ENCODE measurements at places on chromosomes 7 and 10.

GRCh38 chr7:3399858-3400257 is 98.8 kb downstream of the SDK1 start:
- DNase-seq: no peak

GRCh38 chr10:44935201-44935965 is 24.2 kb upstream of the RASSF4 start:
- no peak for DNase-seq

DNA sequence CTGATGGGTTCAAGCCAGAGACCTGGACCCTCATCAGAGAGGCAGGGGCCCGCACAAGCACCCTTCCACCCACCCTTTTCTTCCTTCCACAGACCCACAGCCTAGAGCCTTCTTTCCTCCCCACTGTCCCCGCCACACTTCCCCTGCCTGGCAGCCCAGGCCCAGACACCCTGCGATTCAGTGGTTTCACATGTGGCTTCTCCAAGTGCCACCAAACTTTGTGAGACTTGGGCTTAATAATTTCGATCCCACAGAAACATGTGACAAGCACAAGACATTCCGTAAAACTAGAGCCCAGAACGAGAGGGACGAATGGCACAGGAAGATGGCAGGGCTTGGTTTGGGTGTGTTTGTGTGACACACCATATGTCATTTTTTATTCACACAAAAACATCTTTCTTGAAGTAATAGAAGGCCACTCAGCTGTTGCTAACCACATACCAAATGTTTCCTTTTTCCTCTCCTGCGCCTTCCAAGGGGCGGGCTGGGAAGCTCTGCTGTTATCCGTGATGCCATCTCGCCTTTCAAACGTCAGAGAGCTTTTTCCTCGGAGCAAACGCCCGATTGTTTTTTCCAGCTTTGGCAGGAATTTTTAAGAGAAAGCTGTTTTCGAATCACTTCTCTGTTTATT is 162.9 kb downstream of the GRK5 start:
- DNase-seq: no peak

GRCh38 chr7:141071855-141072547 is 1.9 kb upstream of the TMEM178B start:
- no peak for DNase-seq

All from stimulated activated CD8-positive, alpha-beta memory T cell treated with anti-CD3 and anti-CD28 coated beads, Interleukin-7, amount 100 ng/mL, for 4 hours (primary cell).